ENCODE measurements at places on chromosomes 6 and 20.

- no peak for DNase-seq
These were observed 12.6 kb upstream of the MPC1 start for GRCh38 chr6:166395351-166395750.

DNA sequence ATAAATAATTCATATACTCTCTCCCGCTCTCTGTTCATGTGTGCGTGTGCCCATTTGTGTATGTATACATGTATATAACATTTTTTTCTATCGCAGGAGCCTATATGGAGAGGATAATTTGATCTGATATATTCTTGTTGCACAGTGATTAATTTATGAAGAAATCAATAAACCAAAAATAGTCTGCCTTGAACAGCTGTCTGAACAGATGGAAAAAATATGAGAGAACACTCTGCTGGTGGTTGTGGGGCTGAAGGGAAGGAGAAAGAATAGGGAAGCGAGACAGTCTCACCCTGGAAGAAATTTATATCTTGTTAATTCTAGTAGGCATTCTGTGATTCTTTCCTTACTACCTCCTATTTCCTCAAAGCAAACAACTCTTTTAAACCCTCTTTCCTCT lies 96.6 kb upstream of the B3GAT2 start:
- DNase-seq, result no peak

DNA sequence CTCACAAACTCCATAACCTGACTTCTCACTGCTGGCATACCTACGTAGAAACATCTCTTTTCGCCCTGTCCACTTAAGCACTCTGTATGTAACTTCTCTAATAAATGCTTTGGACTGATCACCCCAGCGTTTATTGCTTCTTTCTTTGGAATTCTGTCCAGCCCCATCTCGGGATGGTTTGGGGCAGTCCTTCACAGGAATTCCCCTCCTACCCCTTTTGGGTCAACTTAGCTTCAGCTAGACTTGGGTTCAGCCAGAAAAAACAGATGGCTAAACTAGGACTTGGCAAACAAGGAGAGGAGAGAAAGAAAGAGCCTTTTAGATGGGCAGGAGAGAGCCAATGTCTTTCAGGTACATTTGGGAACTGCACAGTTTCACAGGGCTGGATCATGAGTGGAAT lies 3.9 kb upstream of the LTV1 start:
- no peak for DNase-seq

- DNase-seq, result no peak
These were observed 18.7 kb downstream of the SESN1 start for GRCh38 chr6:109075934-109076333.

- DNase-seq, result no peak
These were observed at the start of gene KIAA0408 for GRCh38 chr6:127459231-127459641. Gene KIAA0408 (minus strand): TSS chr6:127459389. CDS start chr6:127453981, 5,408 bp downstream.

- DNase-seq, result no peak
These were observed 592.2 kb downstream of the DHX35 start for GRCh38 chr20:39554341-39554740.

GRCh38 chr6:73606428-73606827 lies 47.4 kb downstream of the SLC17A5 start:
- DNase-seq, result no peak

DNA sequence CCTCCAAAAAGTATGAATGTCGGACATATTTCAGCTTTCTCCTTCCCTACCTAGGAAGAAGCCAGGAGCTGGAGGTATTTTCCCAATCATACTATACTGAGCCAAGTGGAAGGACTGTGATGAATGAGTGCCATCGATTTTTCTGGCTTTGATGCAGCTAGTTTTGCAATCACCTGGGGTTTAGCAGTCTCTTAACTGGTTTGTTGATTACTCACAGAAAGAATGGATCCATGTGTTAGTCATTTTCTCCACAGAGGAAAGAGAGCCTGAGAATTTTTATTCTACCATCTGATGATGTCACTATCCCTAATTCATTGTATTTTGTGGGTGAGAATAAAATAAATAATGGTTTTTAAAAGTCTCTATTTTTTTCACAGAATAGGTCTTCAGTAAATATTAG lies 282.9 kb upstream of the RNF217 start:
- DNase-seq, result no peak

GRCh38 chr6:18209539-18210197 lies 54.4 kb downstream of the KDM1B start:
- no peak for DNase-seq

- DNase-seq, result no peak
These were observed 4.8 kb downstream of the TGM6 start for GRCh38 chr20:2385496-2385895.

GRCh38 chr6:167719920-167720319 lies 106.8 kb upstream of the AFDN start:
- no peak for DNase-seq

DNA sequence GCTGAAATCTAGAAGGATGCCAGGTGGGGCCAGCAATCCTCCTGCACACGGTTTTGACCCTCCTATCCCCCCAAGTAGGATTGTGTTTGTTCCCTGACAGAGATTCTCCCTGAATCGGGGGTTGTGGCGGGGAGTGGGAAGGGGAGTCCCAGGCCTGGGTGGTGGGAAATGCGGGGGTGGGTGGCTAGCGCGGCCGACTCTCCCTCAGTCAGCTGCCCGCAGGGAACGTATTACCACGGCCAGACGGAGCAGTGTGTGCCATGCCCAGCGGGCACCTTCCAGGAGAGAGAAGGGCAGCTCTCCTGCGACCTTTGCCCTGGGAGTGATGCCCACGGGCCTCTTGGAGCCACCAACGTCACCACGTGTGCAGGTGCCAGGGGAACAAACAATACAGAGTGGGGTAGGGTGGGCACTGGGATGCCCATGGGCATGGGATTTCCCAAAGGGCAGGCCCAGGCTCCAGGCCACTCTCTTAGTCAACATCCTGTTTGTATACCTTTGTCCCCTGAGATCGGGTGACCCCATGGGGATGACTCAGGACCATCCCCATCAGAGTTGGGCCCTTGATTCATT lies 16.1 kb upstream of the ZNF76 start:
- DNase-seq, result no peak

DNA sequence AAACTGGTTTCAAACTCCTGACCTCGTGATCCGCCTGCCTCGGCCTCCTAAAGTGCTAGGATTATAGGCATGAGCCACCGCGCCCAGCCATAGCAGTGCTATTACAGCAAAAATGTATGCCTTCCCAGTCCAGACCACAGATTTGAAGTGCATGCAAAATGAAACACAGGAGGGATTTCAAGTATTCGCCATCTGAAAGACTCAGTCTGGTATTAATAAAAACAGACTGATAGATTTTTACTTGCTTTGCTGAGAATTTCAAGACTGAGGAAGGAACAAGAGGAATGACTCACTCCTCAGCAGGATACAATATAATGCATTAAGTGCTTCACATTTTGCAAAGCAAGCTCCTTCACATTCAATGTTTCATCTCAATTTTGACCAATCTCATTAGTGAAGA lies 134.9 kb downstream of the TMEM200A start:
- no peak for DNase-seq

- no peak for DNase-seq
These were observed 218.1 kb downstream of the ERMARD start for GRCh38 chr6:169969372-169970099.

- DNase-seq, result no peak
These were observed 138.0 kb downstream of the GRIK2 start for GRCh38 chr6:101531538-101531937.

- DNase-seq, result no peak
These were observed 29.1 kb upstream of the HDAC2 start for GRCh38 chr6:114000069-114000468.

DNA sequence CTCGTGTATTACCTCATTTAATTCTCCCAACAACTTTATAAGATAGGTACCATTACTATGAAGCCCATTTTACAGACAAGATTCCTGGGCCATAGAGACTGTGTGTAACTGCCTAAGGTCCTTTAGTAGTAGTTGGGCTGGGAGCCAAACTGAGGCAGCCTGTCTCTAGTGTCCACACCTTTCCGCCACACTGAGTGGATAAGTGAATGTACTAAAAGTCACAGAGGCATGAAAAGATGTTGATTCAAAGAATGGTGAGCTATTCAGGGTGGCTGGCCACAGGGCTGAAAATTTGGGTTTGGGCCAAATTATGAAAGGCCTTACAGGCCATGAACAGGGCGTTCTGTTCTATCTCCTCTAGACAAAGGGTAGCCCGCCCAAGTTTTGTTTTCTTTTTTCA lies 11.0 kb downstream of the CD24 start:
- no peak for DNase-seq

GRCh38 chr6:163828038-163828795 lies 413.7 kb downstream of the QKI start:
- no peak for DNase-seq

DNA sequence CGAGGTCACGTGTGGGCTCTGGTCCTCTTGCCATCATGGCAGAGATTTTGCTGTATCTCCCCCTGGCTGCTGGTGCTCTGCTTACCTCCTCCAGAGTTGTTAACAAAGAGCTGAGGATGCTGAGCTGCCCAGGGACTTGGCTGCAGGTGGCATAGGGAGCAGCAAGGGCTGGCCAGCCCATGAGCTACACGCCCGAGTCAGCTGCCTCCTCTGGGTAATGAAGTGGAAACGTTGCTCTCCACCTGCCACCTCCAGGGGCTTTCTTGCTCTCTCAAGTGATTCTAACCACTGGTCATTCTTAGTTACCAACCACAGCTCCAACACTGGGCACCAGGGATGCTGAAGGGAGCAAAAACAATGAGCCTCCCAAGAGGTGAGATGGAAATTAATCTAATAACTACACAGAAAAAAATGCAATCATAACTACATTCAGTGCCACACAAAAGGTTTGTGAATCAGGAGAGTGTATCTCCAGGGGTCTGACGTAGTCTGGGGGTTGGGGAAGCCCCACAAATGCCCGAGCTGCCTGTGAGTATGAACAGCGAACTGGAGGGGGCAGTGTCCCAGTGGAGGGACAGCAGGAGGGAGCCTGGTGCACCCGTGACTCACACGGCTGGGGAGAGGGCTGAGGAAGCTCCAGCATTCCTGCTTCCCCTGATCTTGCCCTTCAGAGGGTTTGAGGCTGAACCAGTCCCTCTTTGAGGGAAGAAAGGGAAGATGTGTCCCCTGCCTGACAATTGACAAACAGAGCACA lies 78.7 kb downstream of the CDH26 start:
- no peak for DNase-seq

- no peak for DNase-seq
These were observed 133.9 kb upstream of the MYLIP start for GRCh38 chr6:15994814-15995459.

- no peak for DNase-seq
These were observed 23.1 kb downstream of the FIG4 start for GRCh38 chr6:109714166-109714565.

DNA sequence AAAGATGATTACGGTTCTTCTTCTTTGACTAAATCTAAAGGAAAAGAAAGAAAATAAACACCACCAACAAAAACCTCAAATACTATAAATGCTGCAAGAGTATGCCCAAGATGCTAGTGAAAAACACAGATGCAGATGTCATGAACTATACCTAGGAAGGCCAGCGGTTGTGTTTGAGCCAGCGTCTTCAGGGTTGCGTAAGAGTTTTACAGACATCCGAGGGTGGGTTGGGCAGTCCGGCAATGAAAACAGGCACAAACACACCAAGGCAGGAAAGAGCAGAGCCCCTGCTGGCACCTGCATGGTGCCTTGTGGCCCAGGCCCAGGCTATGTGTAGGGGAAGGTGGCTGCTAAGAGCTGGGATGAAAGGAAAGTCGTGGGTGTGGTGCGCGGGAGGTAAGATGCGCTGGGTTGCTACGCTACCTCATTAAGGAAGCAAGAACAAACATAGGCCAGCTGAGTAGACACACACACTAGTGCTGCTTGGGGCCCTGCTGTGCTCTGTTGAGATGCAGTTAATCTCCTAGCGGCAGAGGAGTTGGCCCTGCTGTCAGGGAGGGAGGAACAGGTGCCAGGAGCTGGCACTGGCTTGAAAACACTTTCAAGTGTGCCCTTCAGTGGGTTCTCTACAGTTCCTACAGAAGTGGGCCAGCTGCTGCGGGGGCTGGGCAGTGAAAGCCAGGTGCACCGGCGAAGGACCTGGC lies 170.2 kb upstream of the PLN start:
- no peak for DNase-seq

- no peak for DNase-seq
These were observed 145.1 kb downstream of the CLIC5 start for GRCh38 chr6:45870531-45870930.

DNA sequence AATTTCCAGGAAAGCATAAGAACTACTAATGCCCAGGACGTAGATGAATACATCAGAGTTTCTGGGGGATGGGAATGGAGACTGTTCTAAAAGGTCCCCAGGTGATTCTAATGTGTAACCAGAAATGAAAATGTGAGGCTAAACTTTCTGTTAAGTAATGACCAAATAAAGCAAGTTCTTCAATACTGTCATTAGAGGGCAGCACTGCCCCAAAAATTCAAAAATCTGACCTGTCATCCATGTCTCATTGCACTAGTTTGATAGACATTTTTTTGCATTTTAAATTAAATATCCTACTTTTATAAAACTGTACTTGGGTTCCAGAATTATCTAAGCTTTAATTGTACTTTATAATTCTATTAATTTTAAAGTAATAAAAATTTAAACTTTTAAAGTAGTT lies 94.9 kb downstream of the RFX6 start:
- DNase-seq, result no peak

GRCh38 chr6:125299257-125299656 lies 2.5 kb downstream of the HDDC2 start:
- DNase-seq, result no peak

DNA sequence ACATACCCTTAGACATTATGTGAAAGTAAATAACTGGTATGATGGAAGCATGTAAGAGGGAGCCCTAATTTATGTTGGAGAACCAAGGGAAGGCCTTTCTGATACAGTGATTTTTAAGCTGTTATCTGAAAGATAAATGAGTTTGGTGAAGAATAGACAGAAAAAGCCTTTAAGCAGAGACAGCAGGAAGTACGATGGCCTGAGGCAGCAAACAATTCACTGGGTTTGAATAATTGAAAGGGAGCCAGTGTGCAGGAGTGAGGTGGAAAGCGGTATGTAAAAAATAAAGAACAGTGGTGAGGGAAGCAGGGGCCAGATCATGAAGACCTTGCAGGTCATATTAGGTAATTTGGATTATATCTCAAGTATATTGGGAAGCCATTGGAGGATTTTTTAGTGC lies 4.1 kb upstream of the RAB23 start:
- no peak for DNase-seq

DNA sequence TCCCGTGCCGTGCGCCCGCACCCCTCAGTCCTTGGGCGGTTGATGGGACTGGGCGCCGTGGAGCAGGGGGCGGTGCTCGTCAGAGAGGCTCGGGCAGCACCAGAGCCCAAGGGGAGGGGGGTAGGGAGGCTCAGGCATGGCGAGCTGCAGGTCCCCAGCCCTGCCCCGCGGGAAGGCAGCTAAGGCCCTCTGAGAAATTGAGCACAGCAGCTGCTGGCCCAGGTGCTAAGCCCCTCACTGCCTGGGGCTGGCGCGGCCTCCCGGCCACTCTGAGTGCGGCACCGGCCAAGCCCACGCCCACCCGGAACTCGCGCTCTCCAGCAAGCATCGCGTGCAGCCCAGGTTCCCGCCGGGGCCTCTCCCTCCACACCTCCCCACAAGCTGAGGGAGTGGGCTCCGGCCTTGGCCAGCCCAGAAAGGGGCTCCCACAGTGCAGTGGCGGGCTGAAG lies 16.4 kb downstream of the SOX4 start:
- DNase-seq, result no peak

- no peak for DNase-seq
These were observed 509 bp upstream of the TPD52L2 start for GRCh38 chr20:63864545-63864977.

Measured in T-cell (primary cell).